Esophagus muscularis mucosa (tissue), 4 donors: ENCODE measurements at places on chromosomes 16 and 17. TPM values are rescaled to one million over a fixed set of nuclear protein-coding genes. Genes with fewer than 3 reads are reported as not detected.

The NPW gene
- not detected for total RNA-seq

The RGS9 gene
- total RNA-seq, result 35.3 TPM

The ARHGAP23 gene
- 150 TPM for total RNA-seq

The PRPSAP1 gene
- total RNA-seq, result 37.3 TPM

The CCL11 gene
- 2.0 TPM for total RNA-seq

The SPNS2 gene
- total RNA-seq, result 10.0 TPM

The TACO1 gene
- total RNA-seq, result 15.1 TPM

The MYL4 gene
- 0.52 TPM for total RNA-seq

The HASPIN gene
- 0.23 TPM for total RNA-seq

The MLKL gene
- 19.9 TPM for total RNA-seq
